ENCODE measurements at places on chromosomes 4 and X.

- H3K4me3 ChIP-seq, result no peak overlapping the region
- H3K27me3 ChIP-seq, result no peaks in the 10 kb centered on the region
- no peaks in the 10 kb centered on the region for H3K4me1 ChIP-seq
Measured at GRCh38 chr4:87150498-87151261, 69.7 kb downstream of the KLHL8 start.

GRCh38 chr4:98242538-98242937, 18.6 kb upstream of the RAP1GDS1 start:
- H3K36me3 ChIP-seq, result no peaks in the 10 kb centered on the region
- H3K27ac ChIP-seq, result no peak overlapping the region
- H3K4me1 ChIP-seq, result no peaks in the 10 kb centered on the region
- DNase-seq, result no peak

- H3K36me3 ChIP-seq, result no peaks in the 10 kb centered on the region
- no peak for DNase-seq
- no peak overlapping the region for H3K27ac ChIP-seq
- no peaks in the 10 kb centered on the region for H3K27me3 ChIP-seq
Measured at GRCh38 chr4:77235289-77235854, 78.4 kb downstream of the CCNG2 start.

DNA sequence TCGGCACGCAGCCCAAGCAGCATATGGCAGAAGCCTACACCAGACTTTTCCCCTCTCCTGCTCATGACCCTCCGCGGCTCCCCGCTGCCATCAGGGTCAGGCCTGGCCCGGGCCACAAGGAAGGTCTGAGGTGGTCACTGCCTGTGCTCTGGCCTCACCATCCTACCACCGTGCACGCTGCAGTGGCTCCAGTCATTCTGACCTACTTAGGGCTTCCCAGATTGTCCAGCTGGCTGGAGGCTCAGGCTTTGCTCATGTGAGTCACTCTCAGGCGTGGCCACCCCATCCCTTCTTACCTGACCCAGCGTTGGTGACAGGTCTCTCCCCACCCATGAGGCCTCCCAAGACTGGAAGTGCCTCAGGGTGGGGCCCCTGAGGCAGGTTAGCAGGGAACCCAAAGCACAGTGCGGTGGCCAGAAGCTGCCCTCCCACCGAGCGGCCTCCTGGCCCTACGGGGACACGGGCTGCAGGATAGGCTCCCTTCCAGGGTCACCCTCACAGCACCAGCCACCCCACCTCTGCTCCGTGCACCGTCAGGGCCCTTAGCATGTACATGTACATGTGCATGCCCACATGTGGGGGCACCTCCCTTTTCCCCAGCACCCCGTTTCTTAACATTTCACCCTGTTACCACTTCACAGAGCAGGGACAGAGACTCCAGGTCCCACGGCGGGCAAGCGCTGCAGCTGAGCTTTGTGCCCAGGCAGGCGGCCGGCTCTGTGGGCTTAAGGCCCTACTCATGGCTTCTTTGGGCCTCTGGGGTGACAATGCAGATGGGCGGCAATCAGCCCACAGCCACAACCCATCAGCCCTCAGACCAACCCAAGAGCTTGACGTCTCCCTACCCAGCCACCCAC, 2.2 kb downstream of the TREX2 start:
- no peaks in the 10 kb centered on the region for H3K4me1 ChIP-seq
- no peaks in the 10 kb centered on the region for H3K27me3 ChIP-seq
- H3K27ac ChIP-seq, result no peak overlapping the region
- peaks cover 3% of the 10 kb centered on the region for H3K36me3 ChIP-seq

DNA sequence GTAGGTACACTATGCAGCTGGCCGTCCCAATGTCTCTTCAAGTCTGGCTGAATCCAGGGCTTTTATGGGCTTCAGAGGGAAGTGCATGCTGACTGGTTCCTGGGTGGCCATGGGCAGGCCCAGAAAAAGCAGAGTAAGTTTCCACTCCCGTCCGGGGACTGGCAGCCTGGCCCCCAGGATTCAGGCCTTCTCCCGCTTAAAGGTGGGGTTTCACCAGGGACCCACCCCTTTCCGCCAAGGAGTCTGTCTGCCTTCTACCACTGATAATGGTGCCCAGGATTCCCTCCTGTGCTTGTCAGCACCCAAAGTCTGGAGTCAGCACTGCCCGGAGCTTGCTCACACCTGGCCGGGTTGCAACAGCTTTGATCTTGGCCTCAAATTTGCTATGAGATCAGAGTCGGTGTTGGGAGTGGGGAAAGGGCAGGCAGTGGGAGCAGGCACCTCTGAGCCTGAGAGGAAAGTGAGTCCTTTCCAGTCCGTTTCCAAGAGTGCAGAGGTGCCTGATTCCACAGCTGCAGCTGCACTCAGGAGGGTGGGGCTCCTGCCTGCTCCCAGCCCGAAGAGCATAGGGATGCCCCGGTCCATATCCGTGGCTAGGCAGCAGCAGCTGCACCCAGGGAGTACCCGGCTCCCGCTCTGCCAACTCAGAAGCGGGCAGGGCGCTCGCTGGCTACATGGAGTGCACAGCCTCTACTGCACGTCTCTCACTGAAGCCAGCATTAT, 1344.3 kb upstream of the ADGRL3 start:
- no peaks in the 10 kb centered on the region for H3K27me3 ChIP-seq
- no peak for DNase-seq
- H3K36me3 ChIP-seq, result no peaks in the 10 kb centered on the region
- H3K4me1 ChIP-seq, result no peaks in the 10 kb centered on the region
- H3K27ac ChIP-seq, result no peak overlapping the region

DNA sequence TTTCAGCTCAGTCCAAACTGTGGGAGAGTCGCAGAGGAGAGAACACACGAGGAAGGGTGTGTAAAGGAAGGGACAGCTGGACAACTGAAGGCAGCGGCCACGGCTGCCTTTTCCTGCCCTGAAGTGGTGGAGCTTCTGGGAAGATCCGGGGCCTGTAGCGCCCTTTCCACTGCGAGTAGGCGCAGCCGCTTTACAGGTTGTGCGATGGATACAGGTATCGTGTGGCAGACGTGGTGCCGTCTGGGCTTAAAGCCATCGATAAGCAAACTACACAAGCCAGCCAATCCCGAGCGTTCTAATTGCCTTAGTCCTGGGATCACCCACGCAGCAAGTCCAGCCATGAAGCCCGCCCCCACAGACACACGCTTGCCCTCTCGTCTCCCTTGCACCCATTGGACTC, 15.4 kb downstream of the NKX6-1 start:
- no peak for DNase-seq
- no peak overlapping the region for H3K4me3 ChIP-seq
- H3K27me3 ChIP-seq, result peaks cover 55% of the 10 kb centered on the region
- no peaks in the 10 kb centered on the region for H3K36me3 ChIP-seq

DNA sequence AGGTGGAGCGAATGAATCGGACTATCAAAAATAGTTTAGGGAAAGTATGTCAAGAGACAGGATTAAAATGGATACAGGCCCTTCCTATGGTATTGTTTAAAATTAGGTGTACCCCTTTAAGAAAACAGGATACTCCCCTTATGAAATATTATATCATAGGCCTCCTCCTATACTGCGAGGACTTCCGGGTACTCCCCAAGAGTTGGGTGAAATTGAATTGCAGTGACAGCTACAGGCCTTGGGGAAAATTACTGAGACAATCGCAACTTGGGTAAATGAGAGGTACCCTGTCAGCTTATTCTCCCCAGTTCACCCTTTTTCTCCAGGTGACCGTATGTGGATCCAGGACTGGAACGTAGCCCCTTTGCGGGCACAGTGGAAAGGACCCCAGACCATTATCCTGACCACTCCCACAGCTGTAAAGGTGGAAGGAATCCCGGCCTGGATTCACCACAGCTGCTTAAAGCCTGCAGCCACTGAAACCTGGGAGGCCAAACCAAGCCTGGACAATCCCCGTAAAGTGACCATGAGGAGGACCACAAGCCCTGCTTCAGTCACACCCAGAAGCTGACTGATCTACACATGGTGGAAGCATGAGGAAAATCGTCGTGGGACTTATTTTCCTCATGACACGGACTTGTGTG, 1138.1 kb downstream of the ARAP2 start:
- H3K27me3 ChIP-seq, result no peaks in the 10 kb centered on the region
- no peaks in the 10 kb centered on the region for H3K36me3 ChIP-seq
- H3K27ac ChIP-seq, result no peak overlapping the region
- H3K4me3 ChIP-seq, result no peak overlapping the region

DNA sequence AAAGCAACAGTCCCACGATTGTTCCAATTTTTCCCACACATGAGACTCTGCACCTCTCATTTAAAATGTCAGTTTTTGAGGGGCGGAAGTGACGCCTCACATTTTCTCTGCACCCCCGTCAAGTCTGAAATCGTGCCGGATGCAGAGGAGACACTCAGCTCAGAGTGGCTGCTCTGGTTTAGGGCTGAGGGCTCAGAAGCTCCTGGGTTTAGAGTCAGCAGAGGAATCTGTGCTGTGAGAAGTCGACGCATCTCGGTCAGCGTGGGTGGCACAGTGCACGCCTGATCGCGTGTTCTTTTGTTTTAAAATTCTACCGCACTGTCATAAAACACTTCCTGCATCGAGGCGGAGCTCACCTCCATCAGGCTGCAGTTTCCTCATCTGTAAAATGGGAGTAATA, 116.7 kb upstream of the ADRA2C start:
- no peaks in the 10 kb centered on the region for H3K36me3 ChIP-seq
- H3K27ac ChIP-seq, result no peak overlapping the region
- H3K4me3 ChIP-seq, result no peak overlapping the region
- H3K4me1 ChIP-seq, result no peaks in the 10 kb centered on the region
- H3K27me3 ChIP-seq, result no peaks in the 10 kb centered on the region

DNA sequence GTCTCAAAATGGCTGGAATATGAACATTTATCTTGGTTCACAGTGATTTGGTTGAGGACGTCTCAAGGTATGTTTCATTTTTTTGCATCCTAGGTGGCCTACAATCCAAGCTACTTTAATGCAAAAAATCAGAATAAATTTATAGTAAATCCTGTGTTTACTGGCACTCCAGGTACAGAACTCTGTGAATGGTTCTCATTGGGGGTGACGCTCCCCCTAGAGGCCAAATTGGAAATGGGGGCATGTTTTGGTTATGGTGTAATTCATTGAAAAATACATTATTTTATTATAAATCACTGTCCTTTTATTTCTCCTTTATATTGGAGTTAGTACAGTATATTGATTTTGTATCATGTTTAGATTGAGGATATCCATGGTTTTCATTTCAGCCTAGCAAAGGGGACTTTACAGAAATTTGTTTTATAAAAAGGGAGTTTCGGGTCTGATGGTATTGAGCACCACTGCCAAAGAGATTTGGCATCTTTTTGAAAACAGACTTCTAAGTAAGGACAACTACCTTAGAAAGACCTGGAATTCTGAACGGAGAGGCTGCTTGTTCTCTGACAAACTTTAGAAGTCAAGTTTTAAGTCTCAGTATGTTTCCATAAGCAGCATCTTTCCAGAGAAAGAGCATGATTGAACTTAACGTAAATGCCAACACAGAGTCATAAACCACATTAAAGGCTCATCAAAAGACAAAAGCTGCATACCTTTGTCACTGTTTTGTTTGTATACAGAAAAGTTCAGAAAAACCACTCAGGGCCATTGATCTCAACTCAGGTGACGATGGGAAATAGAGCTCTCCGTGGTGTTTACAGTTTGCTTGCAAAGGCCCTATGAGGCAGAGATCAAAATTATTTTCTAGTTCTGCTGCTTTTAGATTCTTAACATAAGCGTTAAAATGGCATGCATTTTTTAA, 19.4 kb downstream of the MTM1 start:
- DNase-seq, result peak; percentile 40
- no peak overlapping the region for H3K27ac ChIP-seq
- H3K4me1 ChIP-seq, result peaks cover 3% of the 10 kb centered on the region
- no peak overlapping the region for H3K4me3 ChIP-seq
- no peaks in the 10 kb centered on the region for H3K27me3 ChIP-seq

- H3K4me1 ChIP-seq, result no peaks in the 10 kb centered on the region
- H3K27me3 ChIP-seq, result no peaks in the 10 kb centered on the region
- DNase-seq, result no peak
- no peaks in the 10 kb centered on the region for H3K36me3 ChIP-seq
- H3K4me3 ChIP-seq, result no peak overlapping the region
Measured at GRCh38 chrX:132618810-132619209, 130.0 kb upstream of the MBNL3 start.

GRCh38 chr4:166675411-166675810, 558.9 kb downstream of the SPOCK3 start:
- H3K27ac ChIP-seq, result no peak overlapping the region
- no peaks in the 10 kb centered on the region for H3K27me3 ChIP-seq
- DNase-seq, result no peak
- H3K36me3 ChIP-seq, result no peaks in the 10 kb centered on the region
- no peaks in the 10 kb centered on the region for H3K4me1 ChIP-seq

- no peaks in the 10 kb centered on the region for H3K27me3 ChIP-seq
- H3K36me3 ChIP-seq, result no peaks in the 10 kb centered on the region
- H3K27ac ChIP-seq, result no peak overlapping the region
Measured at GRCh38 chr4:63817196-63817865, 591.9 kb downstream of the TECRL start.

DNA sequence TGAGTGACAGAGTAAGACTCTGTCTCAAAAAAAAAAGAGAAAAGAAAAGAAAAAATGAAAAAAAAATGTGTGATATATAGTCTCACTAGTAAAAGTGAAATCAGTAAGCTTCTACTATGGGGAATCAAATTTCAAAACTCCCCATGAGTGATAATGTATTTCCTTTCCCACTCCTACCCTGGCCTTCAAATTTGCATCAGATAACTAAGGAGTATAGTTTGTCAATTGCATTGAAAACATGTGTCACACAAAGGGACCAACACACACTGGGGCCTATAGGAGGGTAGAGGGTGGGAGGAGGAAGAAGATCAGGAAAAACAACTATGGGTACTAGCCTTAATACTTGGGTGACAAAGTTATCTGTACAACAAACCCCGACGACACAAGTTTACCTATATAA, 118.4 kb downstream of the TSPAN7 start:
- H3K36me3 ChIP-seq, result no peaks in the 10 kb centered on the region
- H3K27me3 ChIP-seq, result no peaks in the 10 kb centered on the region
- no peak overlapping the region for H3K4me3 ChIP-seq
- no peaks in the 10 kb centered on the region for H3K4me1 ChIP-seq

- no peak overlapping the region for H3K27ac ChIP-seq
- DNase-seq, result no peak
- H3K4me3 ChIP-seq, result no peak overlapping the region
- no peaks in the 10 kb centered on the region for H3K4me1 ChIP-seq
- H3K27me3 ChIP-seq, result no peaks in the 10 kb centered on the region
- H3K36me3 ChIP-seq, result no peaks in the 10 kb centered on the region
Measured at GRCh38 chr4:167290678-167291077, 56.4 kb upstream of the SPOCK3 start.

DNA sequence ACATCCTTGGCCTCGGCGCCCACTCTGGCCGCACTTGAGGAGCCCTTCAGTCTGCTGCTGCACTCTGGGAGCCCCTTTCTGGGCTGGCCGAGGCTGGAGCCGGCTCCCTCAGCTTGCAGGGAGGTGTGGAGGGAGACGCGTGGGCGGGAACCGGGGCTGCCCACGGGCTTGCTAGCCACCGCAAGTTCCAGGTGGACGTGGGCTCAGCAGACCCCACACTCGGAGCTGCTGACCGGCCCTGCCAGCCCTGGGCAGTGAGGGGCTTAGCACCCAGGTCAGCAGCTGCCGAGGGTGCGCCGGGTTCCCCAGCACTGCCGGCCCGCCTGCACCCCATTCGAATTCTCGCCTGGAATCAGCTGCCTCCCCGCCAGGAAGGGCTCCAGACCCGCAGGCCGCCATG, 1892.3 kb upstream of the PCDH7 start:
- H3K36me3 ChIP-seq, result no peaks in the 10 kb centered on the region
- no peak overlapping the region for H3K4me3 ChIP-seq
- no peaks in the 10 kb centered on the region for H3K27me3 ChIP-seq
- no peak overlapping the region for H3K27ac ChIP-seq

All from thymus (tissue), 14 donors.